Vagina (tissue), 2 donors: ENCODE measurements at places on chromosomes 13 and 19. TPM values are rescaled to one million over a fixed set of nuclear protein-coding genes. Genes with fewer than 3 reads are reported as not detected.

GRCh38 chr13:104980586-104980985 is 1554.9 kb downstream of the EFNB2 start:
- no peaks in the 10 kb centered on the region for H3K4me1 ChIP-seq
- DNase-seq = no peak
- no peak overlapping the region for H3K27ac ChIP-seq
- no peak overlapping the region for H3K4me3 ChIP-seq
- no peaks in the 10 kb centered on the region for H3K36me3 ChIP-seq

DNA sequence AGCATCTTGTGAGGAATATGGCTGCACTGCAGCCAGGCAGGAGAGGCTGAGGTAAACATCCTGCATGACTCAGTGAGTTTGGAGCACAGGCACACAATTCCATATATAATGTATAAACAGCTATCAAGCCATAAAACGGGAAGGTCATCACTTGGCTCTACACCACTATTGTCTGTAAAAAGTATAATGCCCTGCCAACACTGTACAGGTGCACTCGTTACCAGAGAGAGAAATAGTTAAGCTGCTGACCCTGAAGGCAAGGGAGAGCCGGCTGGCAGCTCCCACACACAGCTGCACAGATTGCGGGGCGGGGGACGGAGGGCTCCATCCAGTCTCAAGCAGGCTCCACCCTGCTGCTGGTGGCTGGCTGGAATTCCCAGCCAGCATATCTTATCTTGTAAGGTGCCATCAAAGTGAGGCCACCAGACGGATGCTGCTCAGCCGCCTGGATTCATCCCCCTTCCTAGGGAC is 668.1 kb downstream of the SLITRK5 start:
- H3K4me3 ChIP-seq = no peak overlapping the region
- H3K36me3 ChIP-seq = no peaks in the 10 kb centered on the region
- no peaks in the 10 kb centered on the region for H3K27me3 ChIP-seq
- no peaks in the 10 kb centered on the region for H3K4me1 ChIP-seq
- H3K27ac ChIP-seq = no peak overlapping the region
- DNase-seq = no peak

DNA sequence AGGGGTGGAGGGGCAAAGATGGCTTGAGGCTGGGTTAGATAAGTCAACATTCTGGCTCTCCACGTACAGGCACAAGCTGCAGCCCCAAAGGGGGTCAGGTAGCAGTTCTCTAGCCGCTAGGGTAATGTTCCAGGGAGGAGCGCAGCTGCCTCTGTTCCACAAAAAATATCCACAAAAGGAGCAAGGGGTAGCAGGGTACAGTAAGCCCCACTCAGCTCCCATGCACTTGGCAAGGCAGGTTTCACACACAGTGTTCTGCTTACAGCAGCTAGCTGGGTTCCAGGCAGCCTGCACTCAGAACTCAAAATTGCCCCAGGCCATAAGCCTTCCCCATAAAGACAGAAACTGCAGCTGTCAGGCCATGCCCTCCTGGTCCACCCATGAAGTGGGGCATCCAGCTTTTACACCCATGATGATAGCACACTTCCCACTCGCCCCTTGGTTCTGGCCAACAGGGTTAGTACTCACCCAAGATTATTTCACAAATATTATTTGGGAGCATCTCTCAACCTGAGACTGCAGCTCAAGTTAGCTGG is 130.0 kb downstream of the CYSLTR2 start:
- H3K36me3 ChIP-seq = no peaks in the 10 kb centered on the region
- peaks cover 8% of the 10 kb centered on the region for H3K4me1 ChIP-seq
- no peaks in the 10 kb centered on the region for H3K27me3 ChIP-seq
- H3K4me3 ChIP-seq = no peak overlapping the region

- H3K4me3 ChIP-seq = no peak overlapping the region
- H3K27ac ChIP-seq = no peak overlapping the region
- DNase-seq = no peak
- H3K4me1 ChIP-seq = no peaks in the 10 kb centered on the region
Measured at GRCh38 chr13:84686458-84686857, 804.2 kb upstream of the SLITRK1 start.

The CEACAM7 gene
- 3.4 TPM for total RNA-seq

- no peak overlapping the region for H3K27ac ChIP-seq
- H3K36me3 ChIP-seq = peaks cover 7% of the 10 kb centered on the region
- no peaks in the 10 kb centered on the region for H3K27me3 ChIP-seq
- no peak overlapping the region for H3K4me3 ChIP-seq
- no peak for DNase-seq
Measured at GRCh38 chr19:33464010-33464732, 57.4 kb downstream of the PEPD start.

The NRTN gene
- 3.7 TPM for total RNA-seq

- H3K36me3 ChIP-seq = no peaks in the 10 kb centered on the region
- H3K27me3 ChIP-seq = no peaks in the 10 kb centered on the region
- H3K4me3 ChIP-seq = no peak overlapping the region
- peaks cover 5% of the 10 kb centered on the region for H3K4me1 ChIP-seq
- no peak for DNase-seq
- peak overlapping the region; percentile 10 for H3K27ac ChIP-seq
Measured at GRCh38 chr13:33289966-33290365, 4.4 kb upstream of the STARD13 start.

The CYP4F3 gene
- total RNA-seq = 29.7 TPM

The TUBB4A gene
- total RNA-seq = 5.6 TPM

The MZT1 gene
- 3.2 TPM for total RNA-seq

The GNA15 gene
- total RNA-seq = 28.2 TPM

The ZNF525 gene
- 6.4 TPM for total RNA-seq

- H3K36me3 ChIP-seq = no peaks in the 10 kb centered on the region
- no peak for DNase-seq
- H3K4me1 ChIP-seq = no peaks in the 10 kb centered on the region
- H3K27ac ChIP-seq = no peak overlapping the region
Measured at GRCh38 chr13:47437406-47437805, 540.6 kb upstream of the HTR2A start.

DNA sequence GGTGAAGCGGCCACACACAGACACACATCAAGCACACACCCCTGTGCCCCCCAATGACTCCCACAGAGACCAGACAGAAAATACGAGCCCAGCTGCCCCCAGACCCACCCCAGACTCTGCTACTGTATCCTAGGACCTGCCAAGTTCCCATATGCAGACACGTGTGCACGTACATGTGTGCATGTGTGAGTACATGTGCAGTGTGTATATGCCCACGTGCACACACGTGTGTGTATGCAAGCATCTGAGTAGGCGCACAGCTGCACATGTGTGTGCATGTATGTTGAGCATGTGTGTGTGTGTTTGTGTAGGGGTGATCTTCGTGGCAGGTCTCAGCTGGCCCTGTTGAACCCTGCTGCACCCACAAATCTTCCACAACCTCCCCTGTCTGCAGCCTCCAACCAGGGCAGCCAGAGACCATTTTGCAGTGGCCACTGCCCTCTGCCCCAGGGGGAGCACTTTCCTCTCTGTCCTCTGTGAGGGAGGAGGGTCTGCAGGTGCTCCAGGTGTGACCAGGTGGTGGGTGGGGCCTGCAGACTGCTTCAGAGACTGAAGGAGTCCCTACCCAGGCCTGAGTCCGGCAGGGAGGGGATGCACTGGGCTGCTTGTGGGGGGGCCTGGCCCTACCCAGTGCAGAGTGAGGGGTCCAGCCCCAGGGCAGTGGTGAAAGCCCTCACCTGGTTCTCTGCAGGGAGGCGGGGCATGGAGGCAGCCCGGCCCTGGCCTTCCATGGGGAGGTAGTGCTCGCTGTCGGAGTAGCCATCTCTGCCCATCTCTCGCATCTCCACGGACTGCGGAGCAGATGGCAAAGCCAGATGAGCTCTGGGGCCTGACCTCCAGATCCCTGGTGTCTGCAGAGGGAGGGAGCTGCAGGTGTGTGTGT is 61.5 kb downstream of the IER2 start:
- no peak overlapping the region for H3K27ac ChIP-seq
- DNase-seq = no peak
- no peaks in the 10 kb centered on the region for H3K27me3 ChIP-seq
- peaks cover 5% of the 10 kb centered on the region for H3K4me1 ChIP-seq

The PRR36 gene
- total RNA-seq = not detected

DNA sequence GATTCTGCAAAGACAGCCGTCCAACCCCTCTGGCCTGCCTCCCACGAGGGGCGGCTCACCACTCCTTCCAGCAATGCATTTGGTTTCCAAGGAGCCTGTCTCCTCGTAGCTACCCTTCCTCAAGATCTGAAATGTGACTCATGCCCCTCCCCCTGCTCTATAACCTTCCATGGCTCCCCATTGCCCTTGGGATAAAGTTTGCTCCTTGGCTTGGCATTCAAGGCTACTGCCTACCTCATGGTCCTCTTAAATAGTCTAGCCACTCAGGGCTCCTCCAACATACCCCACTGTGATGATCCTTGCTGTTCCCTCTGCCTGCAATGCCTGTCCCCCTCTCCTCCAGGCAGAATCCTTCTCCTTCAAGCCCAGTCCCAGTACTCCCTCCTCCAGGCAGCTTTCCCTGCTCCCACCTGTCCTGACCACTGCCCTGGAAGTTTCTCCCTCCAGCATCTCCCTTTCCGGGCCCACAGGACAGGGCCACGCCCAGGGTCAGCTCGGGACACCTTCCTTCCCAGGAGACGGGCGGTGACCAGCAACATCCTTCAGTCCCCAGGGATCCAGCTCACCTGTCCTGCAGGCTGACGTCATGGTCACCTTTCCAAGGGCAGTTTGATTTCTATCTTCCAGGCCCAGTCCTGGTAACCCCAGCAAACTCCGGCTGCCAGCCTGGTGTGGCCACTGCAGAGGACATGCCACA is 19.2 kb upstream of the SEMA6B start:
- DNase-seq = no peak
- H3K4me1 ChIP-seq = peaks cover 21% of the 10 kb centered on the region
- H3K27me3 ChIP-seq = no peaks in the 10 kb centered on the region
- no peak overlapping the region for H3K4me3 ChIP-seq
- no peak overlapping the region for H3K27ac ChIP-seq

The ZNF468 gene
- 21.6 TPM for total RNA-seq

DNA sequence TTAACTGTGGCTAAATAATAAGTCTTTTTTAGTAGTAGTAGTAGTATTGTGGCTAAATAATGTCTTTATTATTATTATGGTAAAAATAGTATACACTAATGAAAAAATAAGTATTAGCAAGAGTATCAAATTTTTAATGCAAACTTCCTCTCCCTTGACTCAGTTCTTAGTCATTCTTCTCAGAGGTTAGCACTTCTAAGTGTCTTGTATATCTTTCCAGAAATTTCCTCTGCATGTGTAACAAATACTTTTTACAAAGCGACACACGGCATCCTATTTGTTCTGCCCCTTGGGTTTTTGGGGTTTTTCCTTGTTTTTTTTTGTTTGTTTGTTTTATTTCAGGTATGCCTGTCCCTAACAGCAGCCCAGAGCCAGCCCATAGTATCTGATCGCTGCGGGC is 20.9 kb downstream of the SIN3B start:
- H3K4me3 ChIP-seq = no peak overlapping the region
- DNase-seq = no peak
- H3K36me3 ChIP-seq = no peaks in the 10 kb centered on the region
- no peaks in the 10 kb centered on the region for H3K27me3 ChIP-seq
- H3K27ac ChIP-seq = no peak overlapping the region
- H3K4me1 ChIP-seq = no peaks in the 10 kb centered on the region

DNA sequence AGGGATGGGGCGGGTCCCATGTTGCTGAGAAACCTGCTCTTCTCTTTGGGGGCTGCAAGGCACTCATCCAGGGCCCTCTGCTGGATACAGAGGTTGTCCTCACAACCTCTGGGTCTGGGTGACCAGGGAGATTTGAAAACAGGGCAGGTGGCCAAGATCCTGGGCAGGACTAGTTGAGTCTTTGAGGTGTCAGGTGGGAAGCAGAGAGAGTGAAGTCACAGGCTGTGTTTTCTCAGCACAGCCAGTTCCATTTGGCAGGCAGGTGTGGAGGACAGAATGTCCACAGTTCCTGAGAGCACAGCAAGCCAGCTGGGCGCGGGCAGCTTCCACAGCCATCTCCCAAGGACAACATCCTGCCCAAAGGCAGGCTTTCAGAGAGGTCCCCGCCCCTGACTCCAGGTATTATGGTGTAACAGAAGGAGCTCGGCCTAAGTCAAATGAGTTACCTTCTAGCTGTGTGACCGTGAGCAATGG is 118.8 kb downstream of the NUFIP1 start:
- DNase-seq = no peak
- no peak overlapping the region for H3K4me3 ChIP-seq
- H3K4me1 ChIP-seq = no peaks in the 10 kb centered on the region
- no peak overlapping the region for H3K27ac ChIP-seq
- no peaks in the 10 kb centered on the region for H3K27me3 ChIP-seq
- no peaks in the 10 kb centered on the region for H3K36me3 ChIP-seq

GRCh38 chr13:102977471-102977870 is 88.7 kb downstream of the SLC10A2 start:
- H3K36me3 ChIP-seq = no peaks in the 10 kb centered on the region
- peak overlapping the region; percentile 28 for H3K4me3 ChIP-seq
- no peaks in the 10 kb centered on the region for H3K27me3 ChIP-seq
- no peaks in the 10 kb centered on the region for H3K4me1 ChIP-seq

DNA sequence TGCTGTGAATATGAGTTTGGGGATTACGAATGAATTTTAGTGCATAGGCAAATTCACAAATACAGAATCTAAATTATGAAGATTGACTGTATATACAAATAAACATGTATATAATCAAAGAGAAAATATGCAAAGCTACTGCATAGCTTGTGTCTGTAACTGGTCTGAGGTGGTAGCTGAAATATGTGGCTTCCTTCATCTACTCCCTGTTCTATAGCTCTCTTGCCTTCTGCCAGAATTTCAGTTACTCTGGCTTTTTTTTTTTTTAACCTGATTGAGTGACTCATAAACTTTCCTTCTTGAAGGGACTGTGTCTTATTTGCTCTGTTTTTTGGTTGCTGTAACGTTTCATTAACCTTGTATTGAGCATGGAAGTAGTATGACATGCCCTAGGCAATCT is 26.6 kb downstream of the DNAJC3 start:
- DNase-seq = no peak
- no peaks in the 10 kb centered on the region for H3K27me3 ChIP-seq
- H3K36me3 ChIP-seq = no peaks in the 10 kb centered on the region
- H3K27ac ChIP-seq = no peak overlapping the region

- H3K27me3 ChIP-seq = no peaks in the 10 kb centered on the region
- no peak overlapping the region for H3K4me3 ChIP-seq
- DNase-seq = peak; percentile 78
- no peaks in the 10 kb centered on the region for H3K4me1 ChIP-seq
- no peak overlapping the region for H3K27ac ChIP-seq
- no peaks in the 10 kb centered on the region for H3K36me3 ChIP-seq
Measured at GRCh38 chr19:51201712-51202111, 23.2 kb upstream of the CD33 start.

DNA sequence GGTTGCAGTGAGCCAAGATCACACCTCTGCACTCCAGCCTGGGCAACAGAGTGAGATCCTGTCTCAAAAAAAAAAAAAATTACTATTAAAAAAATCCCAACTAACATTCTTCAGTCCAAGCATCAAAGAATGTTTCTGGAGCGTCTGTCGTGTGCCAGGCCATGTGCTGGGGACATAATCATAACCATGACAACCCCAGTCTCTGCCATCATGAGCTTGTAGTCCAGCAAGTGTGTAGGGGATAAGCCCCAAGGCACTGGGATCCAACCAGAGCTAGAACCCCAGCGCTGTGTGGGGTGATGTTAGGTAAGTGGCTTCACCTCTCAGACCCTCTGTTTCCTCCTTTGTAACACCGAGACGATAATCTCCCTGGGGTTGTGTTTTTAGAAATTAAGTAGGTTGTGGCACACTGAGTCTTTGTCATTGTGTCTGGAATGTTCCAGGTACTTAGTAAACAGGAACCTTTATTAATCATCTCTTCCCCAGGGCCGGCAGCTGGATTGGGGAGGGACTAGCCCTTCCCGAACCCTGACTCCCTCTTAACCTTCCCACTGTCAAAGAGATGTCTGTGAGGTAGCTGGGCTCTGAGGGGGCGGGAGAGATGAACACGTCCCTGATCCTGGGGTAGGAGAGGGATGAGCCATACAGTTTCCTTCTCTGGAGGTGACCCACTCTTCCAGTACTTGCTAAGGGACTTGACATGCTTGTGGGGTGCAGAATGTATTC is 5.2 kb downstream of the ITPKC start:
- H3K4me1 ChIP-seq = peaks cover 72% of the 10 kb centered on the region
- H3K27ac ChIP-seq = peak overlapping the region; percentile 99
- no peaks in the 10 kb centered on the region for H3K27me3 ChIP-seq

The RASGRP4 gene
- 2.9 TPM for total RNA-seq
